ENCODE measurements at places on chromosomes 11 and 22.
A peak's percentile ranks its signal among the peaks of the same experiment; 100 is the strongest.

- no peak for DNase-seq
Measured at GRCh38 chr22:21959274-21960074, 6.8 kb upstream of the PPM1F start.

DNA sequence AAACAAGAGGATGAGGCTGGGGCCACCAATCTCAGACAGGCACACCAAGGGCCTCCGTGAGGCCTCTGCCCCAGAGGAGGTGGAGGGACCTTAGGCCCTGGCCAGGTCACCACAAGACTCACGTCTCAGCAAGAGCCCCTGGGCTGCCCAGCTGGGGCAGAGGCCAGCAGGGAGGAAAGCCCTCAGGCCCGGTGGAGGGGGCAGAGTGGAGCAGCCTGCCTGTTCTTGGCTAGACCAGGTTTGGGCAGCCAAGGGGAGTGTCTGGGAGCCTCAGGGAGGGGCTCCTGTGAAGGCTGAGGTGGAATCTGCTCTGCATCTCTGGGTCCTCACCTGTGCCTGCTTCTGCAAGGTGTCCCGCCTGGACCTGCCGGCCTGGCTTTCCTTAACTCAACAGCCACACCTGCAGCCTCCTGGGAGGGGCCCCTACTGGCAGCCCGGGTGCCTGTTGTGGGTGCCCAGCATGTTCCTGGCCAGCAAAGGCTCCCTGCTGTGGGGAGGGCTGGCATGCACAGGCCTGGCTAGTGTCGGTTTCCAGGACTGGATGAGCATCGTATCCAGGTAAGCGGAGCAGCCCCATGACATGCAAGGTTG is 11.9 kb downstream of the TTLL12 start:
- DNase-seq: no peak

DNA sequence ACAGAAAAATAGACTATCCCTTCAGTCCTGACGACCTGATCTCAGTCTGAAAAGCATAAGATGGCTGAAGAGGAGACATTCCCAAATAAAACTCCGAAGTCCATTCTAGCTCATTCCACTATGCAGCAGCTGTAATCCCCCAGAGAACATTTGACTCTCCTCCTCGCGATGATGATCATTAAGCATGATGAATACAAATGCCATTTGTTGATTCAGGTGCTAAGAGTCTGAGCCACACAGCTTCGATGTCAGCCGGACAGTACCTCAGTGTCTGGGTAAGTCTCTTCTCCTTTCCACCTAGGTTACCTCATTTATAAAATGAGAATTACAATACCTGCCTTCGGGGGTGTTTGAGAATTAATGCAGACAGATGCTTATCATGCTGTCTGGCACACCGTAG is 94.8 kb downstream of the TENM4 start:
- DNase-seq: no peak

DNA sequence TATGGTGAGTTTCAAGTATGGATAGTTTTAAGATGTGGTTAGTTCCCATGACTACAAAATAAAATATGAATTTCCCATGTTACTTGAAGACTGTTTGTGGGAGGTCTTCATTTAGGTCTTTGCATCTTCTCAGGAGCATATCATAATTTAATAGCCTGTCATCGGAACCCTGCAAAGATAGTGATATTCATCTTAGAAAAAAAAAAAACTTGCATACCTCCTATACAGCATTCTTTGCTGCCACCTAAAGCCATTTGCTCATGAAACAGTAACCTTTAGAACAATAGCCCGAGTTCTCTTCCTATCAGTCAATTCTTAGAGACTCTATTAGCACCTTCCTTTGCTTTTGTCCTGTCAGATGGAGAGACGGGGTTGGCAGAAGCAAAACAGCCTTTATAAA is 75.3 kb downstream of the ARFGAP2 start:
- no peak for DNase-seq

- DNase-seq: peak; percentile 70
Measured at GRCh38 chr11:65553301-65554001, 4.7 kb downstream of the LTBP3 start.

- no peak for DNase-seq
Measured at GRCh38 chr11:72954860-72955259, 140.6 kb downstream of the ATG16L2 start.

GRCh38 chr11:92826136-92826535 is 143.3 kb upstream of the MTNR1B start:
- DNase-seq: no peak

DNA sequence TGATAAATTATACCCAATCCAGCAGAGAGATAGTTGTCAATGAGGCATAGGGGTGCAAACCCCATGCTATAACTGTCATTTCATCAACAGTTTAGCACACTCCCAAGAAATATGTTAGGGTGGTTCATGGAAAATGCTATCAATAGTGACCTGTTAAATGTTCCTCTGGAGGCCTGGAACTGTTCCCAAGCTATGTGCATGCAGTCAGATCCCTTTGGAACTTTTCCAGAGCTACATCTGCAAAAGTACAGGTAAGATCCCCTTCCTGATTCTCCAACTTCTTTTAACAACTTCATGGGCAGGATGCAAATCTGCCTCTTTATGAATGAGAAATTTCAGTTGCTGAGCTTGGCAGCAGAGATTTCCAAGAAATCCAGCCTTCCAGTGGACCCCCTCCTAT is 27.2 kb downstream of the ABTB2 start:
- DNase-seq: no peak
